NCI-H524 (cell line): ENCODE measurements at places on chromosomes 3 and 15.
A peak's percentile ranks its signal among the peaks of the same experiment; 100 is the strongest.

DNA sequence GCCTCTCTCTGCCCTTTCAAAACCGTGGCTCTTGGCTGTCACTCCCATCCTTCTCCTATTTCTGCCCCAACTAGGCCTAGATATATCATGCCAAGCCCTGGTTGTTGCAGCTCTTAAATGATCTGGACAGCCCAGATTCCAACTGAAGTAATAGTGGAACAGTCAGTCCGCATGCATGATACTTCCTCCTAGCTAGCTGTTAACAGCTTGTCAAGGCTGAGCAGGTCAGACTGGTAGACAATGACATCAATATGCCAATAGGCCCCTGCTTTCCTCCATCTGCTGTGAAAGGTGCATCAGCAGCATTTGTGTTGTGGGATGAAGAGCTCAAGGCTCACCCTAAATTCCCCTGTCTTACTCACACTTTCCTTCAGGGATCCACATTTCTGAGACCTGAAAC lies 527.7 kb upstream of the TGFBR2 start:
- DNase-seq = no peak

DNA sequence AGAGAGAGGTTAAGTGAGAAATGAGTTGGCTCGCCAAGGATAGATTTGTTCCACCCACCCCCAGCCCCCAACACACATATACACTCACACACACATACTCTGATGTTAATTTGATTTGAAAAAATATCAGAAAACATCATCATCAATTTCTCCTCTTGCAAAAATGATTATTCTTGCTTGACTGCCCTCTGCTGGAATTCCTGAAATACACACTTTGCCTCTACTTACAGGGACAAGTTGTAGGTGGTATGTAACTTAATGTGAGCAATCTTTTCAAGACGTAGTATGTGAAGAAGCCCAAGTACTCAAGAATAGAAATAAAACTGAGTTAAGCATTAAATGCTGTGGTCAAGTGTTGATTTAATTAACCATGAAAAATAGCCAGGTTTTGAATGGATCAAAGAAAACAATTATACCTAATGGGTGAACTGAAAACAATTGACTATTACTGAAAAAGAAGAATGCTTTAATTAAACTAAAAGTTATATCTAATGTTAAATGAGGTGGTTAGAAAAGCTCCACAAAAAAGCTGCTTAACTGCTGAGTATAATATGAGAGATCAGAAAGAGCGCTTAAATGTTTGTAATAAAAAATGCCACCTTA lies 46.6 kb upstream of the MDFIC2 start:
- DNase-seq = peak; percentile 36

GRCh38 chr3:127454051-127454450 lies 136.5 kb downstream of the TPRA1 start:
- DNase-seq = no peak

GRCh38 chr3:153087595-153088566 lies 74.1 kb upstream of the RAP2B start:
- DNase-seq = peak; percentile 70

- DNase-seq = no peak
Measured at GRCh38 chr3:33646406-33646805, 71.6 kb downstream of the CLASP2 start.

DNA sequence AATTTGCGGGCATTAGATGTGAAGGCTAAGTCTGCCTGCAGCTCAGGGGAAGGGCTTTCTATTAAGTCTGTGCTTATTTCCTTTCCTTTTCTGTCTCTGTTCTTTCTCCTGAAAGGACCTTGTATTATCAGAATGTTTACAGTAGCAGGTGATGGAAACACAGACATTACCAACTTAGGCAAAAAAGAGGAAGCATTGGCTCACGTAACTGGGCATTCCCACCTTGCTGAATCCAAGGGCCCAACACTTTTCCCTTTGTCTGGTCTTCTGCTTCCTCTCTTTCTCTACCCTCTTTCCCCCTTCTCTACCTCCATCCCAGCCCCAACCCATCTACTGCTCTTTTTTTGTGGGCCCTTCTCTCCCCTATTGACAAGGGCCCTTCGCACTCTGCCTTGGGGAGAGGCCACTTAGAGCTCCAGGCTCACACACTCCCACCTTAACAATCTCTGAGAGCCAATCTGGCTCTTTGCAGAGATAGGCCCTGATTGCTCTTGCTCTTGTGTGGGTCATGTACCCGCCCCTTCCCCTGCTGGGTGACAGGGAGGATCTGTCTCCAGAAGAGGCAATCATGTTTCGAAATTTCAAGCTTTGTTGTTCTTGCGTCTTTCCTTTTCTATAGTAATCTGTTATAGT lies 35.0 kb downstream of the ACAA1 start:
- peak; percentile 20 for DNase-seq

- peak; percentile 26 for DNase-seq
Measured at GRCh38 chr3:63877737-63878393, 14.2 kb downstream of the ATXN7 start.

- DNase-seq = no peak
Measured at GRCh38 chr15:93111451-93111850, 22.4 kb upstream of the RGMA start.

DNA sequence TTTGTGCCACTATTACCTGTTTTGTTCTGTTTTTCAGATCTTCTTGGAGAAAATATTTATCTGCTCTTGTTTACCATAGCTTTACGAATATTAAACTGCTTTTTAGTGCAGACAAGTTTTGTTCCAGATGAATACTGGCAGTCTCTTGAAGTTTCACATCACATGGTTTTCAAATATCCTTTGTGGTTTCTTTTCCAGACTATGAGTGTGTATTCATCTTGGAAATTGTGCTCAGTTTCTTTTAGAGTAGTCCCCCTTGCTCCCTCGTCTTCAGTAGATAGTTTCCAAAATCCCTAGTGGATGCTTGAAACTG lies 1.2 kb downstream of the PIGB start:
- no peak for DNase-seq

GRCh38 chr3:138694287-138695007 lies 85.9 kb downstream of the FAIM start:
- DNase-seq = no peak

- DNase-seq = no peak
Measured at GRCh38 chr15:58069008-58069407, 3.5 kb upstream of the ALDH1A2 start.

- DNase-seq = no peak
Measured at GRCh38 chr15:55999658-56000057, 6.2 kb upstream of the NEDD4 start.

DNA sequence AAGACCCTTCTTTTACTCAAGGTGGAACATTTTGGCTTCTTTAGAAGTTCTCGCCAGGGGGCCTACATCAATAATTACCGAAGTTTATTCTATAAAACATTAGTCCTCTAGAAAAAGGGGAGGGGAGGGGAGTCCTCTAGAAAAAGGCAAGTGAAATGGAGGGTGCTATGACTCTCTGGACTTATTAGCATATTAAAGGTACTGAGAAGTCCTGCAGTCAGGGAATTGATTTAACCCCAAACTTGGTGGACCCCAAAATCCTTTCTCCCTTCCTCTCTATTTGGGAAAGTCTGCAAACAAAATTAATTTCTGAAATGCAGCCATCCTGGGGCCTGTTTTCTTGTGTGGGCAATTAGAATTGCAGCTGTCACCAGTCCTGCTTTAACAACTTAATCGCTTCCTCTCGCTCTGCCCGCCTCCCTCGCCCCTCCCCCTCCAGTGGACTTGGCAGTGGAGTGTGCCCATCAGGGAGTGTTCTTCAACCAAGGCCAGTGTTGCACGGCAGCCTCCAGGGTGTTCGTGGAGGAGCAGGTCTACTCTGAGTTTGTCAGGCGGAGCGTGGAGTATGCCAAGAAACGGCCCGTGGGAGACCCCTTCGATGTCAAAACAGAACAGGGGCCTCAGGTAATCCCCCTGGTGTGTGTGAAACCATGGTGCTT lies 18.9 kb upstream of the LRRK1 start:
- DNase-seq = no peak

DNA sequence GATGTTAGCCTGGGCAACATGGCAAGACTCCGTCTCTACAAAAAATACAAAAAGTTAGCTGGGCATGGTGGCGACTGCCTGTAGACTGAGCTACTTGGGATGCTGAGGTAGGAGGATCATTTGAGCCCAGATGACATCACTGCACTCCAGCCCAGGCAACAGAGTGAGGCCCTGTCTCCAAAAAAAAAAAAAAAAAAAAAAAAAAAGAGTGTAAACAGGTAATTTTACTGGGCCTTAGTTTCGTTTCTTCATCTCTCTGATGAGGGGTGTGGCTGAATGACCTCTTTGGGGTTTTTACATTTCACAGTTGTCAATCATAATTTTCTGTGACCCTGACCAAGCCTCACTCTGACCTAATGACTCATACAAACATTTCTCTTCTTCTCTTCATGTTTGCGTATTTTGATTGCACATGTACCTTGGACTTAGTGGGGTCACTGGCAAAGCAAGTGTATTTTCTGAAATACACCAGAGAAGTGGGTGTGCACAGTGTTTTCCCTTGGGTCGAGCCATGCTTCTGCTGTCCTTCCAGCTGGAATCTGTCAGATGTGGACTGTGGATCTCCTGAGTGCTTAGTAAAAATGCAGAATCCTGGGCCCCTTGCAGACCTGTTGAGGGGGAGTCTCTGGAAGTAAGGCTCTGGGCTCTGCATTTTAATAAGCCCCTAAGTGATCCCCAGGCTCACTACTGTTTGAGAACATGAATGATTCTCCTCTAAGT lies 140.5 kb downstream of the FNDC3B start:
- DNase-seq = no peak

DNA sequence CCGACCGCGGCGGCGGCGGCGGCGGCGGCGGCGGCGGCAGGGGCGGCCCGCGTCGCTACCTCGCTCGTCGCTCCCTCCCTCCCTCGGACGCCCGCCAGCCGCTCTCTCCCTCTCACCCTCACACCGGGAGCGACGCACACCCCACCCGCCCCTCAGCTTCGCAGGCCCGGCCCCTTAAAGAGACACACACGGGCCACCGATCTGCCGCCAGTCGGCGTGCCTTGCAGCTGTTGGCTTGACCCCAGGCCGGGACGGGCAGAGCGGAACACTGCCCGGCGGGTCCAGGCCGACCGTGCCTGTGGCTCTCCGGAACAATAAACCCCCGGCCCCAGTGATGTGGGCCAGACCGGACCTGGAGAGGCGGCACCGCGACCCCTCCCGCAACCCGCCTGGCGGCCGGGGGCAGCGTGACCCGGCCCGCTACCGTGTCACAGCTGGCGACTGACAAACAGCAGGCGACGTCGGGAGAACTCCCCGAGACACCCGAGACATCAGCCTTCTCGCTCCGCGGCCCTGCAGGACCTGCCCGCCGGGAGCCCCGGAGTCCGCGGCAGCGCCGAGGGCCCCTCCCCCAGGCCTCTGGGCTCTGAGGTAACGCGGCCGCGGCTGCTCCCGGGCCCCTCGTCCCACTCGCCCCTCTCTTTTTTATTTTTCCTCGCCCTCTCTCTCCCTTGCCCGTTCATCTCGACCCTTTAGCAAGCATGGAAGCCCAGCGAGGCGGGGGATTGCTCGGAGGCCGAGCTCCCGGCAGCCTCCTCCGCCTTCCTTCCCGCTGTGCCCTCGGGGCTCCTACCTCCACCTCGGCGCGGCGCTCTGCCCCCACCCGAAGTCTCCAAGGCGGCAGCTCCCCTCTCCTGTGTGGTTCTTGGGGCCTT lies at the start of gene SETD2:
Gene SETD2, minus strand, starts transcription at position 107 of the 875 bp plus-strand sequence. CDS start 189 bp downstream, outside the sequence.
- DNase-seq = peak; percentile 74

DNA sequence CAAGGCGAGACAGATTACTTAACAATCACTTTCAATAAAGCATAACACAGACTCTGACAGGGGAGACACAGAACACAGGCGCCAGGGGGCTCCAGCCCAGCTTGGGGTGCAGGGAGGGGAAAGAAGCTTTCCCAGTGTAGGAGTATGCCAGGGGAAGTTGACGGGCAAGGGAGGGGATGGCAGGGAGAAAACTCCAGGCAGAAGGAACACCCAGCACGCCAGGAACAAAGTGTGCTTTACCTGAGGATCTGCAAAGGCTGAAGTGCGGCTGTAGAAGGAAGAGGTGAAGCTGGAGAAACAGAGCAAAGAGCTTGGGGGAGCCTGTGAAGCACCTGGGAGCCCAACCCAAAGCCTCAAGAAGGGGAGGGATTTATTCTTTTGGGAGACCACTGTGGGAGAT lies 12.1 kb downstream of the RGMA start:
- DNase-seq = no peak

- DNase-seq = no peak
Measured at GRCh38 chr3:106380232-106380631, 511.4 kb upstream of the CBLB start.

GRCh38 chr15:66802025-66803001 lies 100.3 kb downstream of the SMAD6 start:
- DNase-seq = no peak

- no peak for DNase-seq
Measured at GRCh38 chr3:113775516-113775915, 28.7 kb downstream of the ATP6V1A start.

DNA sequence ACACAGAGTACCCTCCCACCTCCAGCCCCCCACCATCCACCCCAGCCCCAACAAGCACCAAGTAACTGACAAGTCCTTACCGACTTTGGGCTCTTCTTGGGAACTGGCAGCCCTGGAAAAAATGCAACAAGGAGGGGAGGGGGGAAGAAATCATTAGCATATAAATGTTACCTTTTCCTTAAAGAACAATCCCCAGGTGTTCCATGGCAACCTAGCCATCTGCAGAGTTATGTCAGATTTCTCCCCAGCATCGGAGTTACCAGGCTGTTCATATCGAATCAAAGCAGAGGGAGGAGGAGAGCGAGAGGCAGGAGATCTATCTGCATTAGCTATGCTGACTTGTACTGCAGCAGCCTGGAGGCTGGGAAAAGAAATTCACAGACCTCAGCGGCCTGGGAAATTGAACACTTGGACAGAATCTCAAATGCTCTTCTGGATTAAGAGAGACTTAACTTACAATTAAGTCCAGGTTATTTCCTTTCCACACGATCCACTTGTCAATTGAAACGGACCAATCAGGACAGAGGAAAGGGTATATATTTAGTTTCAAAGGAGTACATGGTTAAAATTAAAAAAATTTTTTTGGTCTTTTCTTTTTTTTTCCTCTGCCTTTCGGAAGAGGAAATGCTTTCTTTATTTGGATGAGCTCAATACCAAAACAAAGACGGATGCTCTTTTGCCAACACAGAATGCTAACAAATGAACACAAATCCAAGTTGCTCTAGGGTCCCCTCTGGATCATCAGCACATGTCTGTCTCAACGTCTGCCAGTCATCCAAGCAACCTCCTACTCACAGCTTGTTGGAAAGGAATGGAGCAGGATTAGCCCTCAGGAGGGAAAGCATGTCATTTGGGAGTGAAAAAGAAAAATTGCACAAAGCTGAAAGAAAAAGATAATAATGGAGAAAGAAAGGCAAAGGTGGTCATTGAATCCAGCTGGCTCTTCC lies 637.1 kb downstream of the MAGI1 start:
- no peak for DNase-seq

- DNase-seq = no peak
Measured at GRCh38 chr3:133447750-133448477, 48.1 kb downstream of the BFSP2 start.

DNA sequence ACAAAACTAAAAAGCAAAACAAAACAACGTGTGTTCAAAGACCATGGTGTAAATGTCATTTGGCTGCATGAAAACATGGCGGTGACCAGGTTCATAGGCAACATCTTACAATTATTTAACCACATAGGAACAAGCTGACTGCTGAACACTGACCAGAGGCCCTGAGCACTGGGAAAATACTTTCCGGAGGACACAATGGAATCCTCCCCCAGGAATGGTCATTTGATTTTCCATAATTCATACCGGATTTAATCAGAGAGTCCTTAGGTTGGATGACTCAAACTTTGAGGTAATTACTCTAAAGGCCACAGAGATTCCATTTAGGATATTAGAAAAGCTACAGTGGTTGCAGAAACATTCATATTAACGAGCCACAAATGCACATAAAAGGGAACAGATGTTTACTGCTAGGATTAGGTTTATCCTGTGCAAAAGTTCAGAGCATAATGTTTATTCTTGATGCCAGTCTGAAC lies 254.7 kb downstream of the NR1D2 start:
- peak; percentile 26 for DNase-seq

- DNase-seq = no peak
Measured at GRCh38 chr3:23574822-23575315, 230.9 kb upstream of the UBE2E1 start.
